ENCODE measurements at places on chromosomes 13 and 19. TPM values are rescaled to one million over a fixed set of nuclear protein-coding genes. Genes with fewer than 3 reads are reported as not detected.
A peak's percentile ranks its signal among the peaks of the same experiment; 100 is the strongest.

GRCh38 chr19:53132141-53132991, at the start of gene ZNF415:
Gene ZNF415, minus strand, starts transcription at chr19:53132910. Its CDS starts 10,234 bp downstream, at chr19:53122676.
- DNase-seq, result peak; percentile 96

The TTC9B gene
- total RNA-seq, result not detected

The ZNF850 gene
- total RNA-seq, result 4.2 TPM

GRCh38 chr19:51594774-51595109, 23.7 kb downstream of the ZNF175 start:
- no peak for DNase-seq

GRCh38 chr13:64684685-64685431, 2545.3 kb downstream of the PCDH9 start:
- no peak for DNase-seq

The CYP4F12 gene
- total RNA-seq, result 25.2 TPM

The RAB4B gene
- total RNA-seq, result 5.6 TPM

GRCh38 chr13:72293206-72293605, 426.2 kb upstream of the DACH1 start:
- no peak for DNase-seq

GRCh38 chr19:13938301-13939064, at the start of gene PODNL1:
Gene PODNL1, minus strand, starts transcription at chr19:13938417. Its CDS starts 236 bp downstream, at chr19:13938181.
- peak; percentile 47 for DNase-seq

GRCh38 chr19:19642506-19643157, 825 bp downstream of the GMIP start:
- no peak for DNase-seq

The HCN2 gene
- 0.41 TPM for total RNA-seq

The CD320 gene
- 16.4 TPM for total RNA-seq

DNA sequence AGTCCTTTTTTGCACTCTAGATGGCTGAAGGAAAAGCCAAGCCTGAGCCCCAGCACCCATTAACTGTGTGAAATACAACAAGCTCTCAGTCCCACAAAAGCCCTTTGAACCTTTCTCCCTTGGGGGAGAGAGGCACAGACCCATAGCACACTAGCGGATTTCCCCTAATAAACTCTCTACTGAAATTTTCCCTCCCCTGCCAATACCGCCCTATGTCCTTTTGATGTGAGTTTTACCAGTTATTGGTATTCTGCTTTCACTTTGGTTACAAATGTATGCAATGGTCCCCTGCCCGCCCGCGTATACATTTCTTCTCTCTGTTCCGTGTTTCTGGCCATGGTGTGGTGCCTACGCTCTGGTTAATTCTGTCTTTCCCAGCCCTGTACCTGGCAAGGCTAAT, 54.0 kb upstream of the MYO16 start:
- no peak for DNase-seq

The SULT2B1 gene
- 2.4 TPM for total RNA-seq

DNA sequence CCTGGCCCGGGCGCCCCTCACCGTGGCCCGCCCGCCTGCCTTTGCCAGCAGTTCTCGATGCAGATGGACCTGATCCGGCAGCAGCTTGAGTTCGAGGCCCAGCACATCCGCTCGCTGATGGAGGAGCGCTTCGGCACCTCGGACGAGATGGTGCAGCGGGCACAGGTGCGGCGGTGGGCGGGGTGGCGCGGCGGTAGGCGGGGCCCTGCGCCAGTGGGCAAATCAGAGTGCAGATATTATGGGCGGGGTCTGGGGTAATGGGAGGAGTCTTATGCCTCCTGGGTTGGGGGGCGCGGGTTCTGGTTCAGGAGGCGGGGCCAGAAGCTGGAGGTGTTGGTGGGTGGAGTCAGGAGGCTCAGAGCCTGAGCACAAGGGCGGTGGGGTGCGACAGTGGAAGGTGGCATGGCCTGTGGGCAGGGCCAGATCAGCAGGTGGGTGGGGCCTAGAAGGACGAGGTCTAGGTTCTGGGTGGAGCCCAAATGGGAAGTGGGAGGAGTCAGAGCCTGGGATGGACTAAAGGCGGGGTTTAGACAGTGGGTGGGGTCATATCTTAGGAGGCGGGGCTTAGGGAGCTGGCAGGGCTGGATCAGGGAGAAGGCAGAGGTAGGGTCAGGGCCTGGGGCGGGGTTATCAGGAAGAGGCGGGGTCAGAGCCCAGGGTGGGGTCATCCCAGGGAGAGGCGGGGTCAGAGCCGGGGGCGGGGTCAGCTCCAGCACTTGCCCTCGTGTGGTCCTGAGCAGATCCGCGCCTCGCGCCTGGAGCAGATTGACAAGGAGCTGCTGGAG, 5.6 kb downstream of the APC2 start:
- peak; percentile 41 for DNase-seq

GRCh38 chr19:18414504-18415177, 4.6 kb upstream of the SSBP4 start:
- peak; percentile 32 for DNase-seq

DNA sequence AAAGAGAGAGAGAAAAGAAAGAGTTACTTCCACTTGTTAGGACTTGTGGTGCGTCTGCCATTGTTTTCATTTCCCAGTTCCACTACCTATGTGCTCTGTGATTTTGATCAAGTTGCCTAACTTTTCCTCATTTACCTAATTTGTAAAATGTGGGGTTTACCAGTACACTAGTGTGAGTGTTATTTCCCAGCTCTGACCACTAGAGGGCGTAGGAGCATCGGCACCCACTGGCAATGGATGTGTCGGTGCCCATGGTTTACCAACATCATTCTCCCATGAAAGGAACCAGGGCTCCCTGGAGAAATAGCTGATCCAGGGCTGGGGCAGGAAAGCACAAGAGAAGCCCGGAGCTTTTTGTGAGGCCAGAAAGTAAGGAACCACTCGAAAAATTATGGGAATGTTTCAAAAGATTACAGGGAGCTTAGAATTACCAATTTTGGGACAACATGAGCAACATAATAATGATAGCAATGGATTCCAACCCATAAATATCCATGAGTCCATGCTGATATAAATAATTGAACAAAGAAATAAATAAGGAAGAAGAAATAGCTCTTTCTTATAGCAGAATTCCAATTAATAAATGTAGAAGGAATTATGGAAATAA, 15.1 kb upstream of the CEACAM4 start:
- DNase-seq, result peak; percentile 60

The KLK1 gene
- total RNA-seq, result not detected

GRCh38 chr19:41940731-41941409, 12.6 kb upstream of the ERFL start:
- DNase-seq, result no peak

The C1QTNF9B gene
- total RNA-seq, result not detected

- no peak for DNase-seq
Observed at GRCh38 chr19:40740747-40741146, 9.5 kb downstream of the ACTMAP start.

The PCDH17 gene
- 12.1 TPM for total RNA-seq

The ZNF493 gene
- 37.1 TPM for total RNA-seq

DNA sequence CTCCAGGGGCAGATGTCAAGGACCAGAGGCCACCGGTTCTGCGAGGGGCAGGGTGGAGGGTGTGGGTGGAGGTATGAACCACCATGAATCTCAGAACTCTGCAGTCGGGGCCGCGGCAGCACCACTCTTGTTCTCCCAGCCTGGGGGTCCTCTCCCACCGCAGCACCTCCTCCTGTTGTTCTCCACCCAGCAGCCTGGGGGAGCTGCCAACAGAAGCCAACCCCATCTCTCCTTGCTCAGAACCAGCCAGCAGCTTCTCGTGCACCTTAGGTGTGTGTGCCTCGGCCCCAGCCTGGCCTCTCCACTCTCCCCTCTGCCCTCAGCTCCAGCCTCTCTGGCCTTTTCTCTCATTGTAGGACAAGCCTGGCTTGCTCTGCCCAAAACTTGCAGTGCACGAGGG, 31.9 kb upstream of the CCNE1 start:
- no peak for DNase-seq

DNA sequence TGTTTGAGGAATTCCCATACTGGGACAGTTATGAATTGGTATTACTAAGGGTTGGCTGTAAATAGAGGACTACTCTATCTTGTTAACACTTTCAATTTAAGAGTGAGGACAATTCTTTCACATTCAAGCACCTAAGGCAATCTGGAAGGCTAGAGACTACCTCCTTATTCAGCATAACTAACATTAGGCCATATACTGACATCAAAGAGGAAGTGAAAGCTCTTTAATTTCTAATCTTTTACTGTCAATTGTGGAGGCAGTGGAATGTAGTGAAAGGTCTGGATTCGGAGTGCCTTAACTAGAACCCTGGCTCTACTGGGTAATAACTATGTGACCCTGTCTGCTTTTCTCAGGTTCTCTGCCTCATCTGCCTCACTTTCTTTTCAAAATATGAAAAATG, 134.0 kb downstream of the UFM1 start:
- no peak for DNase-seq

GRCh38 chr13:63741029-63741813, 2325.6 kb upstream of the PCDH20 start:
- no peak for DNase-seq

DNA sequence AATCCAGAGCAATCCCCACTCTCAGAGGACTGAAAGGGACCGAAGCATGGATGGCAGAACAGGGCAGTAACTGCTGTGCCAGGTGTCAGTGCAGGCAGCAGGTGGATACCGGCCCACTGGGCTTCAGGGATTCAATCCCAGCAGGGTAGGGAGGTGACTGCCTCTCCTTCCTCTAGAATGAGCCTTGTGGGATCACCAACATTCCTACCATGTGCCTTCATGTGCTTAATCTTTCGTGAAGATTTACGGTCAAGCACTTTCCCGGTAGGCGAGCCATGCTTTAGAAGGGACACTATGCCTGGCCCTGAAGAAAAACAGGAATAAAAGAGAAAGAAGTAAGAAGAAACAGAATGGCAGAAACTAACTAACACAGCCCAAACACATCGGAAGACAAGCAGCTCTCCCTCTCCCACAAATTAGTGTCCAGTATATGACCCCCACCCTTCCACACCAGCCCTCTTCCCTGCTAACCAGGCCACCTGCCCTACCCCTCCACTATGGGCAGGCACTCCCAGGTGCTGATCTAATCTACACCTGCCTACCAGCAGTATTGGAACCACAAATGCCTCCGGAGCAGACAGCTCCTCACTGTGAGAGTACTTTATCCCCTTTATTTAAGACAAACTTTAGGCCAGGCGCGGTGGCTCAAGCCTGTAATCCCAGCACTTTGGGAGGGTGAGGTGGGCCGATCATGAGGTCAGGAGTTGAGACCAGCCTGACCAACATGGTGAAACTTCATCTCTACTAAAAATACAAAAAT, 162.5 kb downstream of the NUFIP1 start:
- DNase-seq, result no peak

All from tongue (tissue), 3 donors.